ENCODE measurements at places on chromosomes 11 and 22. TPM values are rescaled to one million over a fixed set of nuclear protein-coding genes. Genes with fewer than 3 reads are reported as not detected.
A peak's percentile ranks its signal among the peaks of the same experiment; 100 is the strongest.

Gene TRIM51G
- not detected for total RNA-seq

Gene KCNQ1
- total RNA-seq, result 3.6 TPM

- H3K27ac ChIP-seq, result no peak overlapping the region
- DNase-seq, result no peak
- no peaks in the 10 kb centered on the region for H3K36me3 ChIP-seq
- H3K4me1 ChIP-seq, result no peaks in the 10 kb centered on the region
- no peaks in the 10 kb centered on the region for H3K27me3 ChIP-seq
- H3K4me3 ChIP-seq, result no peak overlapping the region
Observed at GRCh38 chr11:30956751-30957150, 370.6 kb upstream of the MPPED2 start.

DNA sequence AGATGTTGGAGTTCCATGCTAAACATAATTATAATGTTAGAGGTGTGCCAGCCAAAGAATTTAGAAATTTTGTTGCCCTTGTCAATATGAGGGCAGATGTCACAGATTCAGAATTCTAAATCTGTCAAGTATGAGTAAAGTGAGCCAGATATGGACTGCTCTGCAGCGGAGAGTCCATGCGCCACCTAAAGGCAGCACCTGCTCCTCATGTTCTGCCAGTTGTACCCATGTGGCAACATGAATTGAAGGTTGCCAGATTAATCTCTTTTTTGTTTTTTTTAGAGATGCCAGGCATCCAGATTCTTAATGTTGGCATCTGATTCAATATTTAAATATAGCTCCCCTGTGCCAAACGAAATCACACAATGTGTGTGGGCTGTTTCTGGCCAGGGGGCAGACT is 678.6 kb upstream of the ANO5 start:
- no peak for DNase-seq
- H3K36me3 ChIP-seq, result no peaks in the 10 kb centered on the region
- H3K4me3 ChIP-seq, result no peak overlapping the region
- no peaks in the 10 kb centered on the region for H3K4me1 ChIP-seq

DNA sequence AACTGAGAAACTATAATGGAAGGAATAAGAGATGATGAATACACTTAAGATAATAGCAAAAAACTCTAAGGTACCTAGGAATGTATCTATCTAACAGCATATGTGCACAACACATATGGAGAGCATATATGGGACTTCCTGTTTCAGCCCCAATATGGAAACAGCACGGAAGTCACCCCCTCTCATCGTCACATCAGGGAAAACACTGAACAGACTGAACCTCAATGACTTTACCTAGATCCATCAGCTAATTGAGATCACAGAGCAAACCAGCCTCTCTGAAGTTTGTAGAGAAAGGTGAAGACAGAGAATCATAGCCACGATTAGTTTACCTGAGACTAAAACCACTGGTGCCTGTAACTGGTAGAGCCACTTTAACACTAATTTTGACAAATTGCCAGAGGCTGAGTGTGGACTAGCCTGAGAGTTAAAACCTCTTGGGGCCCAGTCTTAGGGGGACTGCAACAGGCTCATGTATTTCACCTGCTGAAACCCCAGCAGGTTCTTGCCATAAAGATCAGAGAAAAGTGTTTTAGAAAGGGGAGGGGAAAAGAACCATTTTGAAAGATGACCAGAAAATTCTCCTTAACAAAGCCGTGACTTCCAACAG is 722.6 kb downstream of the TBC1D22A start:
- H3K27ac ChIP-seq, result no peak overlapping the region
- DNase-seq, result no peak
- no peaks in the 10 kb centered on the region for H3K36me3 ChIP-seq
- H3K4me3 ChIP-seq, result no peak overlapping the region
- no peaks in the 10 kb centered on the region for H3K27me3 ChIP-seq
- H3K4me1 ChIP-seq, result no peaks in the 10 kb centered on the region

DNA sequence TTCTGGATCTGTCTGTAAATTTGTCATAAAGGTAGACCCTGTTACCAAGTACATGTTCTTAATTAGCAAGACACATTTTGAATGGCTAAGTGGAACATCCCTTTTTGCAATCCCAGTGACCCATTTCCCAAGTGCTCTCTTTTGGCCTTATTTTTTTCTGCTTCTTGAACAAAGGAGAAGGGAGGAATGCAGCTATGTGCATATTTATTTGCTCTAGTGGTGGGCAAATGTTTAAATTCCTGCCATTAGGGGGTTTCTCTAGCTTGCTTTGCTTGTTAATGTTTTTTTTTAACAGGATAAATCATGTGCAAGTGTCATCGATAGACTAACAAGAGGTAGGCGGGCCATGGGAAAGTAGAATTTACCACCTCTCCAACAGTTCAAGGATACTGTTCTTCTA is 135.7 kb downstream of the COMMD9 start:
- H3K27me3 ChIP-seq, result no peaks in the 10 kb centered on the region
- H3K4me3 ChIP-seq, result no peak overlapping the region
- no peaks in the 10 kb centered on the region for H3K36me3 ChIP-seq
- peak overlapping the region; percentile 43 for H3K27ac ChIP-seq

Gene SMPD1
- total RNA-seq, result 15.7 TPM

Gene TUB
- 11.2 TPM for total RNA-seq

Gene MIOX
- total RNA-seq, result not detected

- H3K4me3 ChIP-seq, result no peak overlapping the region
- peaks cover 96% of the 10 kb centered on the region for H3K27me3 ChIP-seq
- no peak for DNase-seq
Observed at GRCh38 chr11:32429477-32429876, 5.9 kb downstream of the WT1 start.

DNA sequence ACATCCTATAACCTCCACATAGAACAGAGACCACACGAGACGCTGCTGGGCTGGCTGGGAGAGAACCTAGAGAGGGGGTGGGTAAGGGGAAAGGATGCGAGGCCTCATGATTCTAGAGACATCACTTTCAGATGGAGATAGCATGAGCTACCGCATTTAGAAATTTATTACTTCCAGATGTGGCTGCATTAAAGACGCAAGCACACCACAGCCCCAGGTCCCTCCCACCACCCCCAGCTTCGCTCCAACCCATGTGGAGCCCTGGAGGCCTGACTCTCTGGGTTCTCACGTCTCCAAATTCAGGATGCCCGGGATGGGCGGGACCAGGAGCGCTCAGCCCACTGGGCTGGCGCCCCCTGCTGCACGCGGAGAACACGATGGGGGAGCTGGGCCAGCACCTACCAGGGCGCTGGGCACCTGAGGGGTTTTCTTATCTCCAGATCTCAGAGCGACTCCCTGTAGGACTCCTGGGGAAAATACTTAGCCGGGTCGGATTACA is 13.6 kb downstream of the MRPL21 start:
- no peak overlapping the region for H3K4me3 ChIP-seq
- H3K4me1 ChIP-seq, result peaks cover 11% of the 10 kb centered on the region
- no peaks in the 10 kb centered on the region for H3K36me3 ChIP-seq
- H3K27me3 ChIP-seq, result no peaks in the 10 kb centered on the region
- no peak for DNase-seq
- peak overlapping the region; percentile 67 for H3K27ac ChIP-seq

GRCh38 chr11:95660038-95660437 is 129.5 kb downstream of the FAM76B start:
- no peak overlapping the region for H3K27ac ChIP-seq
- no peaks in the 10 kb centered on the region for H3K36me3 ChIP-seq
- DNase-seq, result no peak
- no peaks in the 10 kb centered on the region for H3K4me1 ChIP-seq

DNA sequence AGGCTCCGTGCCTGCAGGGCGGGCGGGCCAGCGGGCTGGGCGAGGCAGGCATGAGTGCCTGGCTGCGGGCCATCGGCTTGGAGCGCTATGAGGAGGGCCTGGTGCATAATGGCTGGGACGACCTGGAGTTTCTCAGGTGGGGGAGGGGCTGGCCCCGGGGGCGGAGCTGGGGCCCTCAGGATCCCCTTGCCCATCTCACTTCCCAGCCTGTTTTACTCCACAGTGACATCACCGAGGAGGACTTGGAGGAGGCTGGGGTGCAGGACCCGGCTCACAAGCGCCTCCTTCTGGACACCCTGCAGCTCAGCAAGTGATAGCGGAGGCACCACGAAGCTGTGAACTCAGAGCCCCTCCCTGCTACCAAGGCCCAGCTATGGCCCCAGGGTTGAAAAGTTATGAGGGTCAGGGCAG is 5.9 kb downstream of the PHOX2A start:
- H3K27ac ChIP-seq, result peak overlapping the region; percentile 43
- H3K36me3 ChIP-seq, result no peaks in the 10 kb centered on the region
- H3K4me1 ChIP-seq, result no peaks in the 10 kb centered on the region
- no peak for DNase-seq
- peaks cover 8% of the 10 kb centered on the region for H3K27me3 ChIP-seq
- no peak overlapping the region for H3K4me3 ChIP-seq

Gene QSER1
- 34.4 TPM for total RNA-seq

Gene LDHAL6A
- not detected for total RNA-seq

DNA sequence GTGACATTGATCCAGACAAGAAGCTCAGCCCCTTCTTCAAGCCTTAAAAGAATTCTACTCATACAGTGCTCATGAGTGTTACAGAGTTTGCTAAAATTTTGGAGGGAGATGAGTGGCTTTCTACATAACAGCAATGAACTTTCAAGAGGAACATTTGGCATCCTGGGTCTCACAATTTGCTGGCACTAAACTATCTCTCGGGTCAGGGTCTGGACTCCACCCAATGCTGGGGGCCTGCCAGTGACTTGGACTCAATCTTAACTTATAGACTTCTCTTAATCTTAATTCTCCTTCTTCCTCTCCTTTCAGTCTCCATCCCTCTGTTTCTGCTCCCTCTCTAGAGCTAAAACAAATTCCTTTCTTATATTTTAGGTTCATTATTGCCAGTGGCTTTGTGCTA is 317.9 kb downstream of the TMEM135 start:
- no peaks in the 10 kb centered on the region for H3K36me3 ChIP-seq
- no peak overlapping the region for H3K4me3 ChIP-seq
- peak overlapping the region; percentile 3 for H3K27ac ChIP-seq
- H3K4me1 ChIP-seq, result no peaks in the 10 kb centered on the region
- no peaks in the 10 kb centered on the region for H3K27me3 ChIP-seq
- no peak for DNase-seq

DNA sequence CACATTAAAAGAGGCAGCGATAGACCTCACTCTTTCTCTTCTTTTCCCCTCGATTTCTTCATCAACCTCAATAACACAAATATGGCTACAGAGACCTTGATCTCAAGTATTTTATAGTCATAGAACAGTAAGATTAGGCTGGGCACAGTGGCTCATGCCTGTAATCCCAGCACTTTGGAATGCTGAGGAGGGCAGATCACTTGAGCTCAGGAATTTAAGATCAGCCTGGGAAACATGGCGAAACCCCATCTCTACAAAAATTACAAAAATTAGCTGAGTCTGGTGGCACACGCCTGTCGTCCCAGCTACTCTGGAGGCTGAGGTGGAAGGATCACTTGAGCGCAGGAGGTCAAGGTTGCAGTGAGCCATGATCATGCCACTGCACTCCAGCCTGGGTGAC is 14.6 kb downstream of the SLN start:
- no peak overlapping the region for H3K4me3 ChIP-seq
- H3K27ac ChIP-seq, result no peak overlapping the region
- no peaks in the 10 kb centered on the region for H3K36me3 ChIP-seq

Gene SYT9
- 0.33 TPM for total RNA-seq

Data from breast epithelium (tissue), 4 donors.